ENCODE measurements at places on chromosomes 5 and 9.

GRCh38 chr5:219991-220390 lies 1.9 kb downstream of the SDHA start:
- DNase-seq, result no peak

- no peak for DNase-seq
Measured at GRCh38 chr5:167242701-167243100, 1048.7 kb upstream of the WWC1 start.

DNA sequence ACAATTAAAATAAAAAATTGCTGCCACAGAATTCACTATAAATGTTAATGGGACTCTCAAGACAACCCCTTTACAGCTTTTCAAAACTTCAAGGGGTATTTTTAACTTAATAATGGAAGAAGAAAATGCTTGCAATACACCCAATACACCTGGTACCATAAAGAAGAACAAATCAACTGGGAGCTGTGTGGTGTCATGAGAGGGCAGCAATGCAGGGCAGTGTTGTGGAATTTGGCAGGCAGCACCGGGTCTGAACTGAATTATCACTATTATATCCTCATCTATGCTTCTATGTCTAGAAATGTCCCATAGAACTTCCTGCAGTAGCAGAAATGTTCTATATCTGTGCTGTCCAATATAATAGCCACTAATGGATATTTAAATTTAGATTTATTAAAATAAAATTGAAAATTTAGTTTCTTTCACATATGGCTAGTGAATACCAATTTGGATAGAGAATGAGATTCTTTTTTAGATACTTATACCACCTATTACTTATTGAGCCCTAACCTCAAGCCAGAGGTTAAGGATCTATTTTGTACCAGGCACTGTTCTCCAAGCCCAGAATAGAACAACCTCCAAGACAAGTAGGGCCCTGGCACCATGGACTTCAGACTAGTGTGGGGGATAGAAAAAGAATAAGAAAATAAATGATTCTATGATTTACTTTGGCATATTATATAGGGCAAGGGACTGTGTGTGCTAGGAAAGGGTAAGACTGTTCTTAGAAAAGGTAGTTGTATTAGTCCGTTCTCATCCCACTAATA lies 265.3 kb downstream of the PDE4D start:
- no peak for DNase-seq

- no peak for DNase-seq
Measured at GRCh38 chr5:31382051-31382878, 149.6 kb downstream of the DROSHA start.

- DNase-seq, result no peak
Measured at GRCh38 chr5:101393795-101394450, 490.8 kb upstream of the ST8SIA4 start.

- DNase-seq, result no peak
Measured at GRCh38 chr9:135300346-135301141, 179.0 kb upstream of the PPP1R26 start.

- DNase-seq, result no peak
Measured at GRCh38 chr5:127518319-127518621, 830 bp downstream of the PRRC1 start.

GRCh38 chr9:130020618-130021017 lies 22.4 kb downstream of the FNBP1 start:
- DNase-seq, result no peak

DNA sequence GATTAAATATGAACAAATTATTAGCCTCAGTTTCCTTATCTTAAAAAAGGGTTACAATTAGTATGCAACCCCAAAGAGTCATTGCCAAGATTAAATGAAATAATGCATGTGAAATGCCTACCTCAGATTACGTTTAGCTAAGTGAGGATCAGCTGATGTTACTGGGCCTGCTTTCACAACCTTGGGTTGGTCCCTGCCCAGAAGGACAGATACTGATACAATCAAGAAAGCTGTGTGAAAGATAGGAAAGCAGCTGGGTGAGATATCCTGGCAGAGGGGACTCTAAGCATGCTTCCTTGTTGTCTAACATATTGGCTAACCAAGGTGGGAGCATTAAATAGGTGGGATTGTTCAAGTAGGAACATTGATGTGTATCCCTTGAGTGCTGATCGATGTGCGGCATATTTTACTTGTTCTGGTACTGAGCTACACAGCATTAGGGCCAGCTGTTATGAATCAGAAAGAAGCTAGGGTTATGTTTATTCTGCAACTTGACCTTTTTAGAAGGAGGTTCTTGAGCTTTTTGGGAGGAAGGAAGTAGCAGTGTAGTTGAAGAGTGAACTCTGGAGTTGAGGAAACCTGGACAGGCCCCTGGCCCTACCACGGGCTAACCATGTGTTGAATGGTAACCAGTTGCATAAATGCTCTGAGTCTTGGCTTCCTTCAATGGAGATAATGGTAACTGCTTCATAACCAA lies 28.9 kb downstream of the SNX24 start:
- no peak for DNase-seq

DNA sequence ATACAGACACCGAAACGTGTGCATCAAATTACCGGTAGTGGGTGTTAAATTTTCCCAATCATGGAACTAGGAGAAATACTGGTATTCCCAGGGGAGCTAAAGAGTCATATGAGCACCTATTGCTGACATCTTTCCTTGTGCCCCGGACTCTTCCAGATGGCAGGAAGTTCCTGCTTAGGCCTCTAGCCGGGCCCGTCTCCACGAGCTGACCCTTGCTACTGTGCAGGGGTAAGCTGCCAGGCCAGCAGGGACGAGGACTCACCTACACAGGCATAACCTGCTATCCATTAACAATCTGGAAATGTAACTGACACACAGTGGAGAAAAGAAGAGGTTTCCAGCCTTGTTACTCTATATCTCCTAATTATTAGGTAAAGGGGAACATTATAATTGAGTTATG lies 16.2 kb upstream of the SSBP2 start:
- no peak for DNase-seq

- no peak for DNase-seq
Measured at GRCh38 chr9:133087429-133088145, 25.8 kb downstream of the CEL start.

GRCh38 chr5:2153350-2153749 lies 270.6 kb upstream of the IRX4 start:
- no peak for DNase-seq

DNA sequence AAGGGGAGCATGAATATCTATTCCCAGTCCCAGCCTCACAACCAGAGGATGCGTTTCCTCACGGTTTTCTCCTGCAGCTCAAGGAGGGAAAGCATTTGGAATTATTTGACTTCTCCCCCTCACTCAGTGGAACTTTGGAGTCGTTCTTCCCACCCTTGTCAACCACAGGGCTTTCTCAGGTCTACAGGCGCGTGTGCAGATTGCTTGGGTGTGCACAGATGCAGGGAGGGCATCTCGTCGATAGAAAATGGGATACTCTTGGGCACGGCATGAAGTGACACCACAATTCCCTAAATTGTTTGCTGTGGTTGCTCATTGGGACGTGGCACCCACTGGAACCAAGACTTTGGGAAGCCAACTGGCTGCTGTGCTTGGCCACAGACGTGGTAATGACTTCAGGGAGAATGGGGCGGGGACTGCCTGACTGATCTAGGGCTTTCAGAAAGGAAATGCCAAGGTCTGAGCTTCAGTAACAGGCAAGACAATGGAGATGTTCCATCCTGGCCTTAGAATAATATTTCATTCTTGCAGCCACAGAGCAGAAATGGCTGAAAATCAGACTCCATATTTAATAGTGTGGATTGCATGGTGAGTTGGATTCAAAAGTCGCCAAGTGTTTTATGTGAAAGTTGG lies 12.2 kb upstream of the OBP2B start:
- DNase-seq, result no peak

DNA sequence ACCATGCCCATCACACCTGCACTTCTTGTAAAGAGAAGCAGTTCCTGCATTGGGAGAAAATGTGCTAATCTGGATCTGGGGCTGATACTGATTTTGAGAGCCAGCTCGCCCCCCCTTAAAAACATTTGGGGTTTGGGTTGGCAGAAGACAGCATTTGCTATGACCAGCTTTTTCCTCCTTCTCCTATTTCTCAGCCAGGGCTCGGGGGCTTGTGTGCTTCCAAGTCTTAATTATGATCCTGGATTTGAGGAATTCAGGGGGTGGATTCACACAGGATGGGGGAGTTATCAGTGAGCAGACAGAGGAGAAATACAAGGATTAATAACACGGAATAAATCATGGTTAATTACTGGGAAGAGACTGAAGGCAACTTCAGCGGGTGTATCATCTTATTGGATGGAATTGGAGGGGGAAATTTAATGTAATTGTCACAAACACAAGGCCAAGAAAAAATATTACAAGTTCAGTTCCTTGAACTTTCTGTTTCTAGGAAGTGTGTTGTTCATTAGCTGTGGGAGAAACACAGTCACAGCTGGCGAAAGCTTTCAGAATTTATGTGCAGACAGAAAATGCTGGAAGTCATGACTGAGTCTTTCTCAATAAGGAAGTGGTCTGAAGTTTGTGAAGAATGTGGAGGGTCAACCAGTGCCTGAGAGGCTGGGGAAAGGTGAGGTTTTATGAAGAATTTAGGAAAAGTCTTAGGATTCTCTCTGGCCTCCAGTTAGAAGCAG lies 15.3 kb downstream of the C9orf152 start:
- DNase-seq, result no peak

DNA sequence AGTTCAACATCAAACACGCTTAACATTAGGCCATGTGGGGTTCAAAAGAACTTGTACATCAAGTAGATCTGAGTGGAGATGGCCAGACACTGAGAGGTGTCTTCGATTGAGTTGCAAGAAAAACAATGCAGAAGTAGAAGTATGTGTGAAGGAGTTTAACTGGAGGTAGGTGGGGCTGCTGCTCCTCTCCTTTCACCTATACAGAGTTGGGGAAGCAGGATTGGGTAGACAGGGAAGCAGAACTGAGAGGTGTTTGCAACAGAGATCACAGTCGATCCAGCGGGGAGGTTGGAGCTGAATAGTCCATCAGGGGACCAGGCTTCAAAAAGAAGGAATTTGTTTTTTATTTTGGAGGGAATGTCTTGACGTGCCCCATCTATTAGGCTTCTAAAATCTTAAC lies 61.7 kb upstream of the SLC27A6 start:
- no peak for DNase-seq

DNA sequence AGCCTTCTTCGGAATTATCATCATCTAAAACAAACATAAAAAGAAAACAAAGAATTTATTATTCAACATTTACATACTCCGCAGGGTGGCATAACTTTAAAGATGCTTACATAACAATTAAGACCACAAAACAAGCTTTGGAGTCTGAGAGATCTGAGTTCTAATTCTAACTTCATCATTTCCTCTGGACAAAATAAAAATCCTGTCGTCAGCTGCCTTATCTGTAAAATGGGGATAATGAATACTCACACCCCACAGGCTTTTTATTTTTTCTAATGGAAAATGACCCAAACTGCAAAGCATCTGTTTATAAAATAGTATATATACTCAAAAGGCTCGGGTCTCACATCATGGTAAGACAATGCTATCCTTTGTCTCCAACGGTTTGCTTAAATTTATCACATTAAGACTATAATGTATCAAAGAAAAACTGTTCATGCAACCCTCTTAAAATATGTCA lies 4.3 kb downstream of the ARRDC3 start:
- DNase-seq, result no peak

DNA sequence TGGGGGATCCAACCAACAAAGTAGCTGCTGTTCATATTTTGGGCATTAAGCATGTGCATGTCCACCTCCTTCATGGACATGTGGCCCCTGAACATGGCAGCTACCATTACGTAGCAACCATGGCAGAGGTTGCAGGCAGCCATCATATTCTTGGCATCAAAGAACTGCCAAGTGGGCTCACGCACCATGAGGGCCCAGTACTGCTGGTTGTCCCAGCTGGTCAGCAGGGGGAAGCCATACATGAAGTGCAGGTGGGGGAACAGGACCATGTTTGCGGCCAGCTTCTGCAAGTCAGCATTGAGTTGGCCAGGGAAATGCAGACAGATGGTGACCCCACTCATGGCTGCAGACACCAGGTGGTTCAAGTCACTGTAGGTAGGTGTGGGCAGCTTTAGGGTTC lies 9.5 kb downstream of the MTAP start:
- no peak for DNase-seq

All from heart right ventricle (tissue), 16 donors.